Left ventricle myocardium superior (tissue), 1 donor: ENCODE measurements at places on chromosomes 2 and 18. TPM values are rescaled to one million over a fixed set of nuclear protein-coding genes. Genes with fewer than 3 reads are reported as not detected.

Gene OSBPL1A
- total RNA-seq: 95.2 TPM

GRCh38 chr2:190618030-190618429 lies 30.9 kb upstream of the NAB1 start:
- DNase-seq: no peak

GRCh38 chr18:65025756-65026155 lies 725.1 kb upstream of the CDH7 start:
- DNase-seq: no peak

- DNase-seq: no peak
These were observed 250.9 kb downstream of the DSEL start for GRCh38 chr18:67265464-67266245.

DNA sequence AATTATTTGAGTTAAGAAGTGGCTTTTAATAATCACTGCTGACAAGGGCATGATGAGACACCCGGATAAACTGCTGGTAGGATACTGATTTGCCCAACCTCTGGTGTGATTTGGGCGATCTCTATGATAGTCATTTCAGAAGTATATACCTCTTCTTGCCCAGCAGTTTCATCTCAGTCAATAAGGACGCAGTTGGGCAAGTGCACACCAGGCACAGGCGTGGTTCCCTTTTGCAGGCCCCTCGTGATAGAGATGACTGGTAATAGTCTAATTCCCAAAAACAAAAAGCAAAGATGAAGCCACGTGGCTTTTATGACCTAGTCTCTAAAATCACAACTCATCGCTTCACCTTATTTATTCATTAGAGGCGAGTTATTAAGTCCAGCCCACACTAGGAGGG lies 246.4 kb downstream of the PRKCE start:
- DNase-seq: no peak

Gene HJURP
- 0.52 TPM for total RNA-seq

DNA sequence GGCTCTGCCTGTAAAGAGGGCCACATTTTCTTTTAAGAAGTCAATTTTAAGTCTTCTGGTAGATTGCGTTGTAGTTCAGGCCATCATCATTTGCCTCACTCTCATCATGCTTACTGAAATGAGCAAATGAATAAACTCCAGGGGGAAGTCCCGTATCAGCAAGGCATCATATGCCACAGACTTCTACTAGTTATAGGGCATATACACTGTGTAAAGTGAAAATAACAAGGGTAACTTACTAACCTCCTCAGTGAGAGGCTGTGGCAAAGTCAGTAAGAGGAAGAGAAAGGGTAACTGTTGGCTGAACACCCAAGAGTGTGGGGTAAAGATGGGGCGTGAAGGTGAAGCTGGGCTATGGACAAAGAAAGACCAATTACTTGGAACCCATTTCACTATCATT lies 456.2 kb downstream of the SPAG16 start:
- no peak for DNase-seq
